ENCODE measurements at places on chromosomes 3 and 15. TPM values are rescaled to one million over a fixed set of nuclear protein-coding genes. Genes with fewer than 3 reads are reported as not detected.
A peak's percentile ranks its signal among the peaks of the same experiment; 100 is the strongest.

BFSP2 gene
- total RNA-seq = not detected

CD200R1 gene
- 0.48 TPM for total RNA-seq

GRAMD1C gene
- 6.0 TPM for total RNA-seq

LXN gene
- total RNA-seq = 13.6 TPM

ZNF774 gene
- 3.7 TPM for total RNA-seq

KCNH8 gene
- total RNA-seq = not detected

- DNase-seq = no peak
Observed at GRCh38 chr3:45803252-45803935, 7.1 kb upstream of the SLC6A20 start.

DNA sequence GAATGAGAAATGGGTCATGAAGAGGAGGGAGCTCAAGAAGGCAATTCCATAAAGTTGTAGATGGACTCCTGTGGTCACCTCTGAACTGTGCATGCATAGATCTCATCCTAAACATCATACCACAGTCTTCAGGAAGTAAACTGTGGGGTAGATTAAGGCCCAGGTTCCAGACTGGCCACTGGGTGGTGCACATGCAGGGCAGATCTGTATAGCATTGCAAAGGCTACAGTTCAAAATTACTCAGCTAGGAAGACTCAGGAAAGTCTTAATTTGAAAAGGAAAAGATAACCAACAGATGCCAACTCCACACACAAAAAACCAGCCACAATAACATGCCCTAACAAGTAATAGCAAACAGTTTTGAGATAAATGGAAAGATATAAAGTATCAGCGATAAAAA lies 20.3 kb downstream of the KY start:
- peak; percentile 13 for DNase-seq

DNA sequence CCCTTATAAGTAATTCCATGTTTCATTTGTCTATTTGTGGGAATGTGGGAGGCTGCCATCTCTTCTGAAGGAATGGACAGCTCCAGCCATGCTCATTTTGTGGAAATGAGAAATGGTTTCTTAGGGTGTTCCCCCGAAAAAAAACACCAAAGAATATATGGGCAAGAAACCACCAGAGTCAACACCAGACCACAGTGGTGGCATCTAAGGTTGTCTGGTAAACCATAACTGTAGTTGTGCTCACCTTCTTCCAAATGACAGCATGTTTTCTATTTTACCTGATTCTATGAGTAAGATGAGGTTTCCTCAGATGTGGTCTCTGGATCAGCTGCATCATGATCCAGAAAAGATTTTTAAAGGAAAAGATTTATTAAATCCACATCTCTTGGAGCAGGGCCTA lies 217.0 kb upstream of the C2CD4B start:
- DNase-seq = no peak

DNA sequence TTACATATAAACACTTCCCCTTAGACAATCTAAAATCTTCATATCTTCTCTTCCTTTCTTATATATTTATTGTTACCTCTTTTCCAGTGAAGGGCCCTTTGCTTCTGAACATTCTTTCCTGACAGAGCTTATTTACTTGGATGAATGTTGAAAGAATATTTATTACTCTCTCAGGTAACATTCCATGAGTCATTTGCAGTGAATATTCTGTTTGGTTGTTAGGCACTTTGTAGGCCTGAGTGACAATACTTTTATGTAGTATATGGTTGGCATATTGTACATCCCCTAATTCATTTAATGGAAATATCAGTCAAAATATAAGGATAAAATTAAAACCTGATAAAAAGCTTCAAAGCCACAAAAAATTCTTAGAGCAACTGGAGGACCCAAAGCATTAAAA lies 260.9 kb upstream of the KCNMB2 start:
- DNase-seq = no peak

GRCh38 chr3:40585381-40586016 lies 60.7 kb downstream of the ZNF621 start:
- no peak for DNase-seq

GRCh38 chr3:42387802-42388651 lies 22.4 kb downstream of the LYZL4 start:
- DNase-seq = peak; percentile 61

DNA sequence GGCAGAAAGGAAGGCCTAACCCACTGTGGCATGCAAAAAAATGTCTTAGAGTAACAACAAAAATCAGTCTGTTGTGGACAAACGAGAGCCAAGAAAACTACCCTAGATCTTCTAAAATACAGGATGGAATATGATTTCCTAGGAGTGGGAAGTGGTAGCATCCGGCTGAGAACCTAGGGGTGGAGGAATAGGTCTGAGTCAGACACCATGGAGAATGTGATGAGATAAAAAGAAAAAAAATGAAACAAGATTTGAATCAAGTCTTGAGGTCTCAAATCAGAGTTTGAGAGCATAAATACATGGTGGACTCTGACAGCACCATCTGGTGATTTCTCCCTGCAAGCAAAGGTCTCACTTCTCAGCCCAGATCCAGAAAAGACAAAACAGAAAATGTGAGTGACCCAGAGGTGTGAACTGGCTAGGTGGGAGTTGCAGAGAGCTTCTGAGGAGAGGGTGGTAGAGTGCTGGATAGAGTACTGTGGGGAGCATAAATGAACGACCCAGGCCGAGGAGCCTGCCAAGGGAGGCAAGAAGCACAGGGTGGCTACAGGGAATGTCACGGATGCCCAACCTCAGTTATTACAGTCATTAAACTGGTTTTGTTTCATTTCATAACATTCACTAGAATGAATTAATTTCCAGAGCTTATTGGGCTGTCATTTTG lies 27.6 kb upstream of the VEPH1 start:
- peak; percentile 69 for DNase-seq

DNA sequence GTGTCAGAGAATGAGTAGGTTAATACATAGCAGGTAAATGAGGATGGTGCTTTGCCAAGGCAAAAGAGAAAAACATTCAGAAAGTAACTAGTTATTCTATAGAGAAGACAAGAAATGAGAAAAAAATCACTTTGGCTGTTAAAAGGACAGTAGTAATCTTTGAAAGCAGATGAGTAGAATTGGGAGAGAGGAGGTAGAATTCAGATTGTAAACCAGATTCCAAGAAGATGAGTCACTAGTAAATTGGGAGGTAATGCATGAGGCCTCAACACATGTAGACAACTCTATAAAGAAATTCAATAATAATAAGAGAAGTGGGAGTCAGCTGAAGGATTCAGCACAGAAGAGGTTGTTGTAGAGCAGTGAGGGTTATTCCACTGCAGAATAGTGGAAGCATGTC lies 81.4 kb downstream of the MBNL1 start:
- peak; percentile 58 for DNase-seq

GRCh38 chr15:83327041-83327440 lies 42.6 kb upstream of the BNC1 start:
- DNase-seq = peak; percentile 47

DNA sequence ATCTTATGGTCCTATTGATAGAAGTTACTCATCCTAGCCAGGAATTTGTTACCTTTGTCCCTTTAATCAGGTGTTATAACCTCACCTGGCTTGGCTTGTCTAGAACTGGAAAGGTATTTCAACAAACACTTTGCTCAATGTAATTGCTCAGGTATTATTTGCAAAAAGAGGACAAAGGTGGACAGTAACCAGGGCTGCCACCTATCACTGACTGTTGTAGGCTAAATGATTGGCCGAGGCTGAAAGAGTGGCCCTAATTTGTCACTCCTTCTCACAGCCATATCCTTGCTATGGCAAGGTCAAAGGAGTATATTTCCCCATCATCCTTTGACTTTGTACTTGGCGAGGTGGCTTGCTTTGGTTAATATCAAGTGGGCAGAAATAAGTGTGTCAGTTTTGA lies 2.7 kb upstream of the SELENOS start:
- no peak for DNase-seq

- DNase-seq = no peak
Observed at GRCh38 chr3:85304360-85304964, 345.7 kb downstream of the CADM2 start.

DNA sequence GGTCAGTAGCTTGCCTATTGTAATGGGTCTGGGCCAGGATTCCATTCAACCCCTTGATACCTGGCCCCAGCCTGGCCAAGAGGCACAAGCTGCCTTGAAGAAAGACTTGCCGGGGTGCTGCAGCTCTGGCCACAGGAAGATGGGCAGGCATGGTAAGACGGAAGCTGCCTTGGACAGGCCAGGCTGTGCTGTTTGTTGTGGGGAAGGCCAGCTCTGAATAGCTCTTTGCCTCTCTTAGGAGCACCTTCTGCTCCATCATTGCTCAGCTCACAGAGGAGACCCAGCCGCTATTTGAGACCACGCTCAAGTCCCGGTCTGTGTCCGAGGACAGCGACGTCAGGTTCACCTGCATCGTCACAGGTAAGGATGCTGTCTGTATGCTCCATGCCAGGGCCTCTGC lies 10.1 kb downstream of the ALPK3 start:
- DNase-seq = no peak

GRCh38 chr3:112646623-112647022 lies 5.7 kb upstream of the CCDC80 start:
- DNase-seq = no peak

DNA sequence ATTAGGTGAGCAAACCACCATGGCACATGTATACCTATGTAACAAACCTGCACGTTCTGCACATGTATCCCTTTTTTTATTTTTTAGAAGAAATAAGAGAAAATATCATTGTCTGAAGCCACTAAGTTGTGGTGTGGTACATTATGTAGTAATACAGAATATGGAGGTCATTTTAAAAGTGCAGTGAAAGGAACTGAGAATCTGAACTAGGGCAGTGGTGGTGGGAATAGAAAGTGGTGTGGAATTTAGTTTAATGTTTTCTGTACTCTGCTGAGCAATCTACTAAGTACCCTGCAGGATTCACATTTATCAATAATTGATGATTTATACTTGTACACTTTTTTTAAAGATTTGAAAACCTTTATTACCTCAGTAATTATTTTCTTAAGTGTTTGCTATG lies 283.5 kb downstream of the CHL1 start:
- no peak for DNase-seq

DNA sequence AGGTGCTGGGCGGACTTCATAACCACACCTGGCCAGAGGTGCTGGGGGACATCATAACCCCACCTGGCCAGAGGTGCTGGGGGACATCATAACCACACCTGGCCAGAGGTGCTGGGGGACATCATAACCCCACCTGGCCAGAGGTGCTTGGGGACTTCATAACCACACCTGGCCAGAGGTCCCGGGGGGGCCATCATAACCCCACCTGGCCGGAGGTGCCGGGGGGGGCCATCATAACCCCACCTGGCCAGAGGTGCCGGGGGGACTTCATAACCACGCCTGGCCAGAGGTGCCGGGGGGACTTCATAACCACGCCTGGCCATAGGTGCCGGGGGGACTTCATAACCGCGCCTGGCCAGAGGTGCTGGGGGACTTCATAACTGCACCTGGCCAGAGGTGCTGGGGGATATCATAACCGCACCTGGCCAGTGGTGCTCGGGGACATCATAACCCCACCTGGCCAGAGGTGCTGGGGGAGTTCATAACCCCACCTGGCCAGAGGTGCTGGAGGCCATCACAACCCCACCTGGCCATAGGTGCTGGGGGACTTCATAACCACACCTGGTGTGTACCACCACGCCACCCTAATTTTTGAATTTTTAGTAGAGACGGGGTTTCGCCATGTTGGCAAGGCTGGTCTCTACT lies 10.7 kb upstream of the TUBGCP5 start:
- no peak for DNase-seq

- no peak for DNase-seq
Observed at GRCh38 chr3:120841264-120841663, 66.7 kb upstream of the STXBP5L start.

GRCh38 chr15:34851007-34851406 lies 55.7 kb upstream of the ACTC1 start:
- no peak for DNase-seq

DNA sequence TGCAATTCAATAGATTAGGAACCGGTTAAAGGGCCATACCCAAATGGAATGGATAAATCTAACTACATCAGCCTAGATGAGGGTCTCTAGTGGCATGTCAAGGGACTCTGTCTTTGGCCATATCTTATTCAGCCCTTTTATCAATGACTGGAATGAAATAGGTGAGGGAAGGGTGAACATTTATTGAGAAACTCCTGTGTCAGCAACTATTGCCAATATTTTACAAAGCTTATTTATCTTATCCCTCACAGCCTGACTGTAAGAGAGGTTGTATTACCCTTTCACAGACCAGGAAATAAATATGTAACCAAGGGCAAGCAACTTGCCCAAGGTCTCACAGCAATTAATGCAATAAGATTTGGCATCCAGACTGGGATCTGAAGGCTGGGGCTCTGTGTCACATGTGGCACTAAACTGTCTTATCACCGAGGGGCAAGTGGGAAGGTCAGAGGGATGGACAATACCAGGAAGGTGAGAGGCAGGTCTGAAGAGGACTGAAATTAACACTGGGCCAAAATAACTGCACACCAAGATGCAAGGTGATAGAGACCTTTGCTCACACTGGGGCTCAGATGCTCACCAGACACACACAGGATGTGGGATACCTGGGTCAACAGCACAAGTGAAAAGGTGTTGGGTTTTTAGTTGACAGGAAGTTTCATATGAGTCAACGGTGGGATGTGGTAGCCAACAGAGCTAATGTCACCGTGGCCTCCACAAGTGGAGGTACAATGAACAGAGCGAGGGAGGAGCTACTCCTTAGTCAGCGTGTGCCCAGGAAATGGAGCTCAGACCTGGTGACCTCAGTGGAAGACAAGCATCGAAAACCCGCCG lies 261.3 kb downstream of the RPLP1 start:
- no peak for DNase-seq

DNA sequence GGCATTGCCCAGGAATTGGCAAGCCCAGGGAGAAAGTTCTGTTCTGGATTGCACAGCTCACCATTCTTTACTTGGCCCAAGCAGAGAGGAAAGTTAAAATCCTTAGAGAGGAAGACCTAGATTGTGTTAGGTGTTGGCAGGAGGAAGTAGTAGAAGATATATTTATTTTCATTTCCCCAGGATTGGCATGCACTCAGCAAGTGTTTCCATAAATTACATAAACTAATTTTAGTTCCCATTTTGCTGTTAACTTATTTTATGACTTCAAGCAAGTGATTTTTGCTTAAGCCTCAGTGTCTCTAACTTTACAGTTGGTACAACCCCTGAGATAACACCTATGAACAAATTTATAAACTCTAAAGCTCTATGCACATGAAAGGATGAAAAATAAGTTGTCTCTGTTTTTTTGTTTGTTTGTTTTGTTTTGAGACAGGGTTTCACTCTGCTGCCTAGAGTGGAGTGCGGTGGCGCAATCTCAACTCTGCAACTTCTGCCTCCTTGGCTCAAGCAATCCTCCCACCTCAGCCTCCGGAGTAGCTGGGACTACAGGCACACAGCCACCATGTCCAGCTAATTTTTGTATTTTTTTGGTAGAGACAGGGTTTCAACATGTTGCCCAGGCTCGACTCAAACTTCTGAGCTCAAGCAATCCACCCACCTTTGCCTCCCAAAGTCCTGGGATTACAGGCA lies 31.2 kb upstream of the TOP2B start:
- DNase-seq = no peak

GRCh38 chr15:57385923-57386390 lies 9.7 kb downstream of the CGNL1 start:
- no peak for DNase-seq

Data from RPMI7951 (cell line).